ENCODE measurements at places on chromosomes 2 and 18.
A peak's percentile ranks its signal among the peaks of the same experiment; 100 is the strongest.

DNA sequence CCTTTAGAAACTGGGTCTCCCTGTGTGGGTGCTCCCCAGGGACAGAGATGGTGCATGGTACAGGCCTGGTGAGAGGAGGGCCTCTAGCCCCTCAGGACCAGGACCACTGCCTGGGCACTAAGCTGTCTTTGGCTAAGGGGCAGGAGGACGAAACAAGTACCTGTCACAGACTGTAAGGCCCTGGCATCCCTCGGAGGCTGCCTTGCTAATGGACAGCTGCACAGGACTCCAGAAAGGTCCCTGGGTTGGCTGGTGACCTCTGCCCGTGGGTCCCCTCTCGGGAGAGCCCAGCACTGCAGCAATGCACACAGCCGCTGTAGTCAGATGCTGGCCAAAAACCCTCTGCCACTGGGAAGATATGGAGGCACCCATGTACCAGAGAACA is 14.3 kb downstream of the HS6ST1 start:
- no peak for DNase-seq
- no peaks in the 10 kb centered on the region for H3K27me3 ChIP-seq
- no peak overlapping the region for H3K4me3 ChIP-seq
- H3K36me3 ChIP-seq: peaks cover under 1% of the 10 kb centered on the region

DNA sequence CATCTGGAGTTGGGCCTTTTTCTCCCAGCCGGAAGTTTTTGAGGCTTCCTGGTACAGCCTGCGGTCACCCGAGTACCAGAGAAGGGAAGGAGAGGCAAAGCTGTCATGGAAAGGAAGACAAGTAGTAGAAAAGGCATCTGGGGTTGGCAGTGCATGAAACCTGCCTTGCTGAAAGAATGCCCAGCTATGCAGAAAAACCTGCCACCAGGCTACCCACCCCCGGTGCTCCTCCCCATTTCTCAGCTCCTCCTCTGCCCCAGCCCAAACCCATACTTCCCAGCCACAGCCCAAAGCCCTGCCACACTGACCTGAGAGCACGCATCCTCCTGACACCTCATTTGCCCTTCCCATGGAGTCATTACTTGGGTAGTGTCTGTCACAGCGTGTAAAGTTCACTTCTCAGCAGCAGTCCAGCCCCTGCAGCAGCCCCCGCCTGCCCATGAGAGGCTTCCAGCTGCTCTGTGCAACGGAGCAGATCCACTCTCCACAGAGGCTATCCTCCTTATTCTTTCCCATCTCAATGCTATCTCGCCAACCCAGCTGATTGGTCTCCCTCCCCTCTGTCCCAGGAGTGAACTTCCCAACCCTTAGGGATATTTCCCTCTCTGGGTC is 40.4 kb upstream of the MAL start:
- H3K36me3 ChIP-seq: no peaks in the 10 kb centered on the region
- no peak overlapping the region for H3K27ac ChIP-seq
- no peak overlapping the region for H3K4me3 ChIP-seq
- no peak for DNase-seq

DNA sequence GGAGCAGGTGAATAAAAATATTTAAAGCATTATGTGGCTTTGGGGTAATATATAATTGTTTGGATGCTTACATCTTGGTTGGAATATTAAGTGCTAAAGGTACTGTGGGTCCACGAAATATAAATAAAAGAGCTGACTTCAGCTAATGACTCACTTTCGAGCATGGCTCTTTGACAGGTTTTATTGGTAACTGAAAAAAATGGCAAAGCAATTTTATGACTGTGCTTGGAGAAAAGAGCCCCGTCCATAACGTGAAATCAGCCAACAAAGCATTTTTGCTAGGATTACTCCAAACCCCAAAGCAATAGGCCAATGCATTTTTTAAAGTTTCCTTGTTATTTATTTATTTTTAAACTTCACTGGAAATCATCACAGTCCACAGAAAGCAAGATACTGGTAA is 397.2 kb upstream of the CDH19 start:
- H3K27ac ChIP-seq: no peak overlapping the region
- no peaks in the 10 kb centered on the region for H3K36me3 ChIP-seq
- no peak overlapping the region for H3K4me3 ChIP-seq
- no peaks in the 10 kb centered on the region for H3K27me3 ChIP-seq
- no peaks in the 10 kb centered on the region for H3K4me1 ChIP-seq

- H3K4me1 ChIP-seq: peaks cover 2% of the 10 kb centered on the region
- H3K27ac ChIP-seq: no peak overlapping the region
- no peak for DNase-seq
- peaks cover 8% of the 10 kb centered on the region for H3K36me3 ChIP-seq
Observed at GRCh38 chr2:168096158-168096557, 151.2 kb downstream of the STK39 start.

DNA sequence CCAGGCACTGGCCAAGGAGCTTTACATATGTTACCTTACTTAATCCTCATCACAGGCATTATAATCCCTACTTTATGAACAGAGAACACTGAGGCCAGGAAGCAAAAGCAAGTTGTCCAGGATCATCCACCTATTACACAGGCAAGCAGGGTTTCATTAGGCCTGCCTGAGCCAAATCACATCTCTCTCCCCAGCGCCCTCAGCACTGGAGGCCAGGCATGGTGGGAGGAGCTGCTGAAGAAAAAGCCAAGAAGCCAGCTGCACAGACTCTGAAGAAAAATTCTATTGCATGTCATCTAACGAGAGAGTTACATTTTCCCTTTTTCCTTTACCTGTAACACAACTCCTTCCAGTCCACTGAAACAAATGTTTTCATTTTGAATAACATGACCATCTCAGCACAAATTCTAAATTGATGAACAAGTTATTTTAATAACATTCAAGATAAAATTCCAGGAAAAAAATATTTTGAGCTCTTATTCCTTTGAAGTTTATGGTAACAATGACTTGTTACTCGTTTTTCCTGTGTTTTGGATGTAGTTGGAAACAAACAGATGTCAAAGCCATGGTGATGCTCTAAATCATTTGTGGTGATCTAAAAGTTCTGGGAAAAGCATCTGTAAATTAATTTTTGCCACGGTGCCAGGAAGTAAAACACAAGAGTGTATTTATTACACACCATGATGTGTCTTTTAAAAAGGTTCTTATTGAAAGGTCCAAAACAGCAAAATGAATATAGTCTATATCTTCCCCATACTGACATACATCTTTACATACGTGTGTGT is 139.0 kb upstream of the ITGB6 start:
- H3K4me3 ChIP-seq: no peak overlapping the region

DNA sequence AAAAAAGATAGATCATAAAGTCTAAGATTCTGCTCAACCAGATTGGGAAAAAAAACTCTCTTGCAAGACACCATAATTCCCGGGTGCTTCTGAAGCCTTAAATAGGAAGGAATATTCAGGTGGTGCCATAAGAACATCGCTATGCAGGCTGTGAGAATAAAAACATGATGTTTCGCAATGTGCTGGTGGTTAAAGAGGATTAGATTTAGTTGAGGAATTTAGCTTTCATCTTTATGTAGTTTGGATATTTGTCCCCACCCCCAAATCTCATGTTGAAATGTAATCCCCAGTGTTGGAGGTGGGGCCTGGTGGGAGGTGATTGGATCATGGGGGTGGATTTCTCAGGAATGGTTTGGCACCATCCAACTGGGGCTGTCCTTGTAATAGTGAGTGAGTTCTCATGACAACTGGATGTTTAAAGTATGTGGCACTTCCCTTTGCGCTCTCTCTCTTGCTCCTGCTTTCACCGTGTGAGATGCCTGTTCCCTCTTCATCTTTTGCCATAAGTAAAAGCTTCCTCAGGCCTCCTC is 132.2 kb downstream of the AKAIN1 start:
- H3K27me3 ChIP-seq: no peaks in the 10 kb centered on the region
- no peak for DNase-seq
- H3K36me3 ChIP-seq: no peaks in the 10 kb centered on the region
- no peak overlapping the region for H3K4me3 ChIP-seq

DNA sequence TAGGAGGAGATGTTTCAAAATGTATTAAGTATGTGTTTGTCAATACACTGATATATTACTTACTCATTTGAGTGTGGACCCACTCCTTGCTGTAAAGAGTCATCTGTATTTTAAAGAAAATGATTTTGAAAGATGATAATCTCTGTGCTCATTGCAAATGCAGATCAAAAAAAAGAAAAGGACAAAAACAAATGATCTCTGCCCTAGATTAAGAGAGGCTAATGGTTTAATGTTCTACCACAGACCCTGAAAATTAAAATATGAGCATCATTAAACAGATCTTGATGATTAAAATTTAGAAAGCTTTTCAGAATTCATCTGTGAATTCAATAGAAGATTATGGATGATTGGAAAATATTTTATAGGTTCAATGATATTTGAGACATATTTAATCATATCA is 136.5 kb downstream of the CNTNAP5 start:
- H3K4me3 ChIP-seq: no peak overlapping the region
- DNase-seq: no peak
- H3K36me3 ChIP-seq: no peaks in the 10 kb centered on the region
- H3K27me3 ChIP-seq: no peaks in the 10 kb centered on the region
- H3K4me1 ChIP-seq: no peaks in the 10 kb centered on the region

- no peaks in the 10 kb centered on the region for H3K4me1 ChIP-seq
- DNase-seq: no peak
- H3K27me3 ChIP-seq: peaks cover 14% of the 10 kb centered on the region
- H3K27ac ChIP-seq: no peak overlapping the region
- no peak overlapping the region for H3K4me3 ChIP-seq
Observed at GRCh38 chr18:45373286-45373880, 241.9 kb upstream of the SLC14A2 start.

DNA sequence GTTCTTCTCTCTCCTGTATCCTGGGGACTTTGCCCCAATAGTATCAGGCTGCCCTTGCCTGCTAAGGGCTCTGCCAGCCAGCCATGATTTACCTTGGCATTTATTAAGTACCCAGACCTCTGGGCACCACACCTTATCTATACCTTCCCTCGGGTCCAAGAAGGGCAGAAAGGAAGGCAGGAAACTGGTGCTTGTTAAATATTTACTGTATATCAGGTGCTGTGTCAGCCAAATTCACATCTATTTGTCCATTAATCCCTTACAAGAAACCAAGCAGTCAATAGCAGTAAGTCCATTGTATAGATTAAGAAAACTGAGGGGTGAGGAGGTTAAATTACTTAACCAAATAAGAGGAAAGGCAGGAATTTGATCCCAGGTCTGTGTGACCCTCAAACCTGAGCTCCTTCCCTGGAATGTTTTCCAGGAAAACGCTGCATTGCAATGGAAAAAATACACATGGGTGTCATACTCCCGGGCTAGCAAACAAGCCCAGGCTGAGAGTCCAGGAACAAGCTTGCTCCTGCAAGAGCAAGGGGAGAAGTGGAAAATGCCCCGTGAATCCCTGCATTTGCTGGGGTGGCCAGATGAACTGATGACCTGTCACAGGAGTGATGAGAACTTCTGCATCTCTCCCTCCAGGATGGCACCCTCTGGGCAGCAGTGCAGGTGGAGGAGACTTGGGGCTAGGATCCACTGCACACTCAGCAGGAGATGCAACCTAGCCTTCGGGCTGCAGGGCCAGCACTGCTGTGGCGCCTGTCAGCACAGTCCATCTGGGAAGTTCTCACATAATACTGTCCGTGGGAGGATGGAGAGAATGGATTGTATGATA is 30.4 kb downstream of the CIB4 start:
- peaks cover 23% of the 10 kb centered on the region for H3K4me1 ChIP-seq
- no peak for DNase-seq
- H3K36me3 ChIP-seq: no peaks in the 10 kb centered on the region
- no peaks in the 10 kb centered on the region for H3K27me3 ChIP-seq

GRCh38 chr2:85496436-85496835 is 42.5 kb upstream of the MAT2A start:
- no peak overlapping the region for H3K4me3 ChIP-seq
- DNase-seq: no peak
- H3K4me1 ChIP-seq: no peaks in the 10 kb centered on the region
- H3K27ac ChIP-seq: no peak overlapping the region
- no peaks in the 10 kb centered on the region for H3K36me3 ChIP-seq

GRCh38 chr2:217407362-217407761 is 547.5 kb upstream of the TNP1 start:
- H3K27ac ChIP-seq: no peak overlapping the region
- no peaks in the 10 kb centered on the region for H3K27me3 ChIP-seq
- H3K4me1 ChIP-seq: peaks cover 3% of the 10 kb centered on the region
- no peak overlapping the region for H3K4me3 ChIP-seq

DNA sequence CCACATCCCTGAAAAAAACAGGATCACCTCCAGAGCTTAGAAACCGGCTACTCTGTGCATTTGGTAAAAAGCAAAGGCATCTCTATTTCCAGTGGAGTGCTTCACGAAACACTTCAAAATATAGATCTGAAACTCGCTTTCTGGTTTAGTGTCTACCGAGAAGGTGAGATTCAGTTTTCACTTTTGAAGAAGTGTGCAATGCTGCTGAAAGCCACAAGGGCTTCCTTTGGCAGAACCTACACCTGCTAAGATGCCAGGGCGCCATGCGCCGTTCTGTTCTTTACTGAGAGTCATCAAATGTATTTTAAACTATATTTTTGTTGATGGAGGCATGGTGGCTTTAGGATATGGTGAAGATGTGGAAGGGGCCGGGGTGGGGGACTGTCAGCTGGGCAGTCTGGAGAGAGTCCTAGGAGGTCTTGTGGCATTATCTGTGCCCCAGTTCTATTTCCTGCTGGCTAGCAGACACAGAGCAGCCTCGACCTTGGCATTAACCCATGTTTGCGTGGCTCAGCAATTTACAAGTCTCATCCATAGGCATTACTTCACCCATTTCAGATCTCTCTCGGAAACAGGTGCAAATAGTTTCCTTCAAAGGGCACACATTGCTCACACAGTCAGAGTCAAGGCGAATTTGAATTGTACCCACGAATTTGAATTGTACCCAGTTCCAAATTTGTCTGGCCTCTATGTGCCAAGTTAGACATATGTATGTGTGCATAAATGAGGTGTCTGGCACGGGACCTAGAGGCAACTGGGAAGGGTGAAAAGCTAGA is 46.7 kb upstream of the KCNF1 start:
- peaks cover 14% of the 10 kb centered on the region for H3K4me1 ChIP-seq
- H3K27ac ChIP-seq: no peak overlapping the region
- no peak overlapping the region for H3K4me3 ChIP-seq
- DNase-seq: peak; percentile 5

DNA sequence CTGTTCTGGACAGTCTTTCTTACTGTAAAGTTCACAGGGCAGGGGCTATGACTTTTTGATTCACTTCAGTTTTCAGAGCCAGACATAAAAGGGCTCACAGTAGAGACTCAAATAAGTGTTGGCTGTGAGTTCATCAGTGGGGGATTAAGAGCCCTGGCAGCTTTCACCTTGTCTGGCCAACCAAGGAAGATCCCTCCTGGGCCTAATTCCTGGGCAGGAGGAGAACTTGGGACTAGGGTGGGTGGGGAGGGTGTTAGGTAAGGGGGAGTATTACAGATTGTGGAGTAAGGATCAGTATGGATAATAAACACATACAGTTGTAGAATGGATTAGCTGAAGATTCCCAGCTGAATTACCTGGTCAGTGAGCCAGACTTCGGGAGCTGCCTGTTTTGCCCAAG is 904 bp upstream of the SFXN5 start:
- peak overlapping the region; percentile 92 for H3K27ac ChIP-seq
- H3K4me1 ChIP-seq: peaks cover 28% of the 10 kb centered on the region
- no peaks in the 10 kb centered on the region for H3K36me3 ChIP-seq
- DNase-seq: no peak
- peak overlapping the region; percentile 87 for H3K4me3 ChIP-seq
- no peaks in the 10 kb centered on the region for H3K27me3 ChIP-seq

Measured in activated naive CD8-positive, alpha-beta T cell treated with anti-CD3 and anti-CD28 coated beads, Interleukin-2, amount 50 U/mL, for 24 hours (primary cell).